GOT3 (cell line): ENCODE measurements at places on chromosomes 5 and 9.

DNA sequence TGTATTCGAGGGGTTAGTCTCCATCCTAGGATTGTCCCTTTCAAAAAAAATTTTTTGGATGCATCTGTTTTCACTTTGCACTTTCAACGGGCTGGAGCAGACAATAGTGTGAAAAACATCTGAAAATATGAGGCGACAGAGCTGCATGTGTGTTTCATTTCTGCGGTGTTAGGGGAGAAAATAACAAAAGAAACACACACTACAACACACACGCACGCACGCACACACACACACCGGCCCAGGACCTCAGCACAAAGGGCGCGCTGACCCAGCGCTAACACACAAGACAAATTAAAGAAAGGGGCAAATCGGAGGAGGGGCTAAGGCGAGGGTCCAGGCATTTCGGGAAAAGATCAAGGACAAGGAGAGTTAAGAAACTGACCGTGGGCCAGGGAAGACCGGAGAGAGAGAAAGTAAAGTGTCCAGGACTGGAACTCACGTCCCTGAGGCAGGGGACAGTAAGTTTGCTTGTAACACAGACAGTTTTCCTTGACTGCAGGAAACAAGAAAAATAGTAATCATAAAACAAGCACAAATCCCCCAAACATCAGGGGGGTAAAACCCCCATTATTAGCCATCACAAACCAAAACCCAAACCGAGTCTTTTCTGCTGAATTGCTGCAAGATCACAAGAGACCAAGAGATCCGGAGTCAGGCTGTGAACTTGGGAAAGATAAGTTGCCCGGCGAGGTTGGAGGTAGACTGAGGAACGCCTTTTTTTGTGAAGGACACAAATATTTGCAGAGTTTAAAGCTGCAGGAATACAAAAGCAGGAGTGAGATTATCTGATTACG is 302.1 kb downstream of the PARP8 start:
- DNase-seq: no peak

DNA sequence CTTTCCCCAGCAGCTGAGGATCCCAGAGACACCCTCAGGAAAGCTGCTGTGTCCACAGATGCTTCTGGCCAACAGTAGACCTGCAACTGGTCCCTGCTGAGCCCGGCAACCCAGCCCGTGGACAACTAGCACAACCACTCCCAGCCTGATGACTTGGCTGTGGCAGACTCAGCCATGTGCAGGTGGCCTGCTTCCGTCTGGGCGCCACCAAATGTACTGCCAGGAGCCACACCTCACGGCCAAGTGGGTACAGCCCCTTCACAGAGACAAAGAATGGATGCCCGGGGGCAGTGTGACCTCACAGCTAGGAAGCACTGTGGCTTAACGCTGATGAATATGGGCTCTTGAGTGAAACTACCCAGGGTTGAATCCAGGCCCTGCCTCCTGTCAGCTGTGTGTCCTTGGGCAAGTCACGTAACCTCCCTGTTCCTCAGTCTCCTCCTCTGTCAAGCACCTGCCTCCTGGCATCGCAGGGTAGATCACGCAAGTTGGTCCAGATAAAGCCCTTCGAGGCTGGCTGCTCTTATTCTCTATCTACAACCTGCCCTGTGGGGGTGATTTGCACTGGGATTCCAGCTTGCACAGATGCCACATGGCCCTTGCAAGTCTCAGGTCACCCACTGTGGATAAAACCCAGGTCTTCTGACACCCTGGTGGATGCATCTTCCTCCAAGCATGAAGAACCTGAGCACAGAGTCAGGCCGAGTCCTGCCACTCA is 225.0 kb downstream of the PBX3 start:
- no peak for DNase-seq

- no peak for DNase-seq
Observed at GRCh38 chr5:43891112-43891511, 288.1 kb downstream of the NNT start.

GRCh38 chr5:56303511-56303910 is 70.4 kb upstream of the ANKRD55 start:
- DNase-seq: no peak

DNA sequence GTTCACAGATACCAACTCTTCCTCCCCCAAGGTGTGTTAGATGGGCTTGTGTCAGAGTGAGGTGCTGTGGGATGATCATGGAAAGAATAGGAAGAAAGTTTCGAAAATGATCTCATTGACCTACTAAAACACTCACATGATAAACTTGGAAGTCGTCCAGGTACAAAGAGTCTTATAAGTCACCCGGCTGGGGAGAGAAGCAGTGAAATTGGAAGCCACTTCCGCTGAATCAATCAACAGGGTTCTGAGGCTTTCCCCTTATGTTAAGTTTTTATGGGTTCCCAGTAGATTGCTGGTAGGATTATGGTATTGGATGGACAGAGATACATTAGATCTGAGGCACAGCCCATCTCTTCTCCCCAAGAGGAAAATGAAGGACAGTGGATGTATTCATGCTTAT is 218.8 kb upstream of the MSX2 start:
- DNase-seq: no peak

GRCh38 chr9:77808751-77809081 is 160.6 kb upstream of the GNA14 start:
- no peak for DNase-seq

- DNase-seq: no peak
Observed at GRCh38 chr9:112925058-112925641, 34.5 kb upstream of the SLC46A2 start.

DNA sequence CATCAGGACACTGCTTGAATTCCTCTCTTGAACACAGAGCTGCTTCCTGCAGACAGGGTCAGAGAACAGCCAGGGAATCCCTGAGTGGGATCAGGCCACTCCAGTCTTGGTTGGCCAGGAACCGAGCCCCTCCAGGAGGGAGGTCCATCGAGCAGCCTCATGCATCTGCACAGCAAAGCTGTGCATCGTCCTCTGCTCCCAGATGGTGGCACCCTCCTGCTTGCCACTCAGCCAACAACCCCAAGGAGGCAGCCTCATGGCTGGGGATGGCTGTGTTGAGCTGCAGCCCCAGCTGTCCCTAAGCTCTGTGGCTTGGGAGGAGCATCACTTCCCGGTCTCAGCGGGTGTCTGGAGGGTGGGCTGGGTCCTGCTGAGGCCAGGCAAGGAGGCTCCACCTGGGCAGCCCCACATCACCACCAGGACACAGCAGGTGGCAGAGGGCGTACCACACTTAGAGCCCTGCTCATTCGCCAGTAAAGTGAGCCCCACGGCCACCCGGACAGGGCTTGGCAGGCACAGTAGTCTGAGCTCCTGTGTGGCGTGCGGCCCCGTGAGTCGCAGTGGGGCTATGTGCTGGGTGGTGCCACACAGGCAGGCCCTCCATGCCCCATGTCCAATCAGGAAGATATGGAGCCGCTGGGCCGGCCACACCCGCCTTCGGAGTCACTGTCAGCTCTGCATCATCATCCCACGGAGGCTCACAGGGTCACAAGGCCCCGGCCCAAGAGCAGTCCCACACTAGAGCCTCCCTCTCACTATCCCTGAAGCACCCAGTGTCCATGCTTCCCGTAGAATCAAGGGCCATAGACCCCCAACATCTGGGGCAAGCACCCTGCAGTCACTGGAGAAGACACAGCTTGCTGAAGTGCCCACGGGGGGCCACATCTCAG is 11.9 kb downstream of the LPCAT1 start:
- DNase-seq: no peak

DNA sequence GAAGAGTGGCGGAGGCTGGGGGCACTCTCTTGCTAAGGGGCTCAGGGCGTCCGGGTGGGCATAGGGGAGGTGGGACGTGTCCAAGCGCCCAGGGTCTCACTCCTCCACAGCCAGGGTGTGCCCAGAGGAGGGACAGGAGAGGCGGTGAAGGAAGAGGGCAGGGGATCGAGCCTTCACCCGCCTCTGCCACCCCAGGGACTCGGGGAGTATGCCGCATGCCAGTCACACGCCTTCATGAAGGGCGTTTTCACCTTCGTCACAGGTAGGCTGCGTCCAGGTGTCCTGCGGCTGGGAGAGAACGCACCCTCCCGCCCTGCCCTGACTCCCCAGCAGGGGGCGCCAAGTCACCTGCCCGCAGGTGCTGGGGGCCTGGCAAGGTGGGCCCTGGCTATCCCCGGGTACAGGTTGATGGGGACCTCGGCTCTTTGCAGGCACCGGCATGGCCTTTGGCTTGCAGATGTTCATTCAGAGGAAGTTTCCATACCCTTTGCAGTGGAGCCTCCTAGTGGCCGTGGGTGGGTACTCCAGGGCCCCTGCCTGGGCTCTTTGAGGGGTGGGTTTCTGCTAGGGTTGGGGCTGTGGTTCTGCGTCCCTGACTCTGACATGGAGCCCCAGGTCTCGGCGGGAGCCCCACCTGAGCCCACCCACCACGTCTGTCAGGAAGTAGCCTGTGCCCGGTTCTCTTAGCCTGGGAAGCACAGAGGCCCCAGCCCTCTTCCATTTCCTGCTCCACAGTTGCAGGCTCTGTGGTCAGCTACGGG is 552 bp downstream of the TMEM141 start:
- no peak for DNase-seq

DNA sequence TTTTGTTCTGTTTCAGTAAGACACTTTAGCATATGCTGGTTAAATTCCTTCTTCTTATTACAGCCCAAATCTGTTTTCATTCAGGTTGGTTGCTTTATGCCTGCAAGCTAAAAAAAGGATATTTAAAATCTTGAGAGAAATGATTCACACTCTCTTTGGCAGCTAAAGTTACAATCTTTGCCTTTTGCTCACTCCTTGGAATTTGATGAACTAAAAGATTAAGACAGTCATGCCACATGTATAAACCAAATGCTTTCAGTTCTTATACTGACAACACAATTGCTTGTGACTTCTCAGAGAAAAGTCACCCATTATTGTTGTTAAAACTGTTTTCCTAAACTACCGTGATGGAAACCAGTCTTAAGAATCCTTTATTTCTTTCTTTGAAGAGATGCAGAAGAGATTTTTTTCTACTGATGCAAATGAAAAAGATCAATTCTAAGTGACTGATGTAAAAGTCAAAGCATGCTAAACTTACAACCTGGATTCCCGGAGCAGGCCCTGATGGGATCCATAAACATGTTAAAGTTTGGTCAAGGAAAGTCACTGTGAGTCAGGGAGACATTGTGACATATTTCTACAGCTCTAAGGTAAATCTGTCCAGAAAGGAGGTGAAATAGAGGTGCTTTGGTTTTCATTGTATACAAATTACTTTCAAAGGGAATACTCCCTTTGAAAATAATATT is 144.2 kb upstream of the CDH10 start:
- DNase-seq: no peak

GRCh38 chr5:110377361-110377760 is 349.1 kb downstream of the TMEM232 start:
- DNase-seq: no peak

GRCh38 chr9:129995409-129996160 is 47.4 kb downstream of the FNBP1 start:
- DNase-seq: no peak

- no peak for DNase-seq
Observed at GRCh38 chr5:160367885-160368284, 2.5 kb downstream of the C1QTNF2 start.

GRCh38 chr5:28397502-28397941 is 1359.1 kb upstream of the CDH9 start:
- no peak for DNase-seq

DNA sequence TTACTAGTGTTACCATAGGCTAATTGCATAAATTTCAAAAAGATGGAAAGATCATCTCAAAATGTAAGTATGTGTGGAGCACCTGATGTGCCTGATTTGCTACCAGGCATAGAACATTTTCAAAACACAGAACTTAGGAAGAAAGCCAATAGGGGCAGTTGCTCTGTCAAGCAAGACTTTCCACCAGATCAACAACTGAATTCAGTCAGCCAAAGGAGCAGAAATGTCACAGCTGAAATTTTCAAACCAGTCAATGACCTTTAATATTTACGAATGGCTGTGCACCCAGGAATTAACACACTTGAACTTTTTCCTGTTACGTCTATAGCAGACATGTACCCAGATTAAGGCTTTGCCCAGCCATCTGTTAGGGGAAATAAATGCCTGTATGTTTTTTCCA is 452.8 kb upstream of the PTGER4 start:
- no peak for DNase-seq

DNA sequence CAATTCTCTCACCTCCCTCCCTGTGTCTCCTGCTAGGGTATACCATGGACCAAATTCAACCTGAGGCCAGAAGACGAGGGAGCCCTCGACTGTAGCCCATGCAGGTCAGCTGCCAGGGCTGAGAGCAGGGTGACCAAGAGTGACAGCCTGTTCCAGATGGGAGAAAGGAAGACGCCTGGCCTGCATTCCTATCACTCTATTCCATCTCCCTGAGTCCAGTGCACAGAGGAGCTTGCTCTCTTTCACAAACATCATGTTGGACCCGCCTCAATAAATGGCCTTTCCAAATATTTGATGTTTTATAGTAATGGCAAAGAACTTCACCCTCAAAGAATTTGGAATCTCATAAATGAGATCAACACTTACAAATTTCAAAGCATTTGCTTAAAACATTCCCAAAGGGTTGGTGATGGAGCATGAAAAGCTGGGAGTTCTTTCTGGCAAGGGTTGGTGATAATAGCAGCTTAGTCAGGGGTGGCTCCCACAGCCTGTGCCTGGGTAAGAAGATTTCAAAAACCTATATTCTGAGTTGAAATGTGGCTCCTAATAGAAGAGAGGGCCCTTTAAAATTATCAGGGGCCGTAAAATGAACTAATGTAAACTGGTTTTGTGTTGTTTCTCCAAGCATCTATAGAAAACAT is 393.1 kb downstream of the EFNA5 start:
- no peak for DNase-seq

DNA sequence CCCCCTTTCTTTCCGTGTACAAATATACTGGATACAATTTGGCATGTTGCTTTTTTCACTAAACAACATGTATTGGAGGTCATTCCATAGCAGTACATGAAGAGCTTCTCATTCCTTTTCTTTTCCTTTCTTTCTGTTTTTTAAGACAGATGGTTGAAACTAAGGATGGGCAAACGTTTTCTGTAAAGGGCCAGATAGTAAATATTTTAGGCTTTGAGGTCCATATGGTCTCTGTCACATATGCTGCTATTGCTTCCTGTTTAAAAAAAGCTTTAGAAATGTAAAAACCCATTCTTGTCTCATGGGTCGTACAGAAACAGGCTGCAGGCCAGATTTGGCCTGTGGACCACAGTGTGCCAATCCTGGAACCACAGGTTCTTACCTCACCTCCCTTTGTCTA is 160.1 kb downstream of the ACER2 start:
- no peak for DNase-seq

DNA sequence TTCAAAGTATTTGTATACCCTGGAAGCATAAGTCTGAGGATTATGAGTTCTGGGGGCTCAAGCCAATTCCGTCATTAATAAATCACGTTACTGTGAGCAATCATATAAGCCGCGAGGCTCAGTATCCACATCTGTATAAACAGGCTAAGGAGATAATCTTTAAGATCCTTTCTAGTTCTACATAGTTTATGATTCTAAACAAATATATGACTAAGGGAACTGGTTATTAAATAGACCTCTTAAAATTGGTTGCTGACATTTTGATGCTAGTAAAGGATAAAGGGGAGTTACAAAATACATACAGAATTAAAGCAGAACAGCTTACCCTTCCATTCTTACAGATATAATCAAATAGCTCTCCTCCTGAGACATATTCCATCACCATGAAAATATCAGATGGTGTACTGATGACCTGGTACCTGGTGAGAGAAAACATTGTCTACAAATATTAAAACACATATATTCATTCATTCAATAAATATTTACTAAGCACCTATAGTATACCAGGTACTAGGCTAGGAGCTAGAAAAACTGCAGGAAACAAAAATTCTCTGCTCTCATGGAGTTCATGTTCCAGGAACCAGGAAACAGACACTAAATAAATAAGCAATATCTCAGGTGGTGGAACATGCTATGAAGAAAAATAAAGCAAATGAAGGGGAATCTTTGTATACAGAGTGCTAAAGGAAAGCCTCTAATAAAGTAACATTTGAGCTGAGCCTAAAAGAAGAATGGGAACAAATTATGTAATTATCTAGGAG is 19.5 kb upstream of the TTC33 start:
- no peak for DNase-seq

- DNase-seq: no peak
Observed at GRCh38 chr5:26681861-26682260, 356.5 kb downstream of the CDH9 start.
